Large intestine (tissue), 12 donors: ENCODE measurements at places on chromosomes 16 and 17.

DNA sequence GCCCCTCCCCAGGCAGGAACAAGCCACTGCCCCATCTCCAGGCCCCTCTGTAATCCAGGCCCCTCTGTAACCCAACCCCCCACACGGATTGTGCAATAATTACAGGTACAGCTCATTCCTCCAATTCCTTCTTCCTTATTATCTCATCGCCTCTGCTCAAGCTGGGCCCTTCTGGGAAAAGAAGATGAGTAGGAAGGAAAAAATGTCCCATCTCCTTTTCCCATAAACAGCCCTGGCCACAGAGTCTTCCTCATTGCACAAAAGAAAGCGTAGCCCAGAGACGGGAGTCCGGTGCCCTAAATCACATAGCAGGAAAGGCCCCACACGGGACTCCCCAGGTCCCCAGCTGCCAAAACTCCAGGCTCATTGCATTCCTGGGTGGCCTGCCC lies 3.6 kb upstream of the LITAFD start:
- DNase-seq, result peak; percentile 76

- peak; percentile 73 for DNase-seq
Observed at GRCh38 chr16:23754594-23755483, at the start of gene CHP2. CHP2 (plus strand) TSS chr16:23755026; CDS start chr16:23755050, 24 bp downstream.

GRCh38 chr17:44184212-44184810 lies 2.5 kb upstream of the TMUB2 start:
- DNase-seq, result no peak

DNA sequence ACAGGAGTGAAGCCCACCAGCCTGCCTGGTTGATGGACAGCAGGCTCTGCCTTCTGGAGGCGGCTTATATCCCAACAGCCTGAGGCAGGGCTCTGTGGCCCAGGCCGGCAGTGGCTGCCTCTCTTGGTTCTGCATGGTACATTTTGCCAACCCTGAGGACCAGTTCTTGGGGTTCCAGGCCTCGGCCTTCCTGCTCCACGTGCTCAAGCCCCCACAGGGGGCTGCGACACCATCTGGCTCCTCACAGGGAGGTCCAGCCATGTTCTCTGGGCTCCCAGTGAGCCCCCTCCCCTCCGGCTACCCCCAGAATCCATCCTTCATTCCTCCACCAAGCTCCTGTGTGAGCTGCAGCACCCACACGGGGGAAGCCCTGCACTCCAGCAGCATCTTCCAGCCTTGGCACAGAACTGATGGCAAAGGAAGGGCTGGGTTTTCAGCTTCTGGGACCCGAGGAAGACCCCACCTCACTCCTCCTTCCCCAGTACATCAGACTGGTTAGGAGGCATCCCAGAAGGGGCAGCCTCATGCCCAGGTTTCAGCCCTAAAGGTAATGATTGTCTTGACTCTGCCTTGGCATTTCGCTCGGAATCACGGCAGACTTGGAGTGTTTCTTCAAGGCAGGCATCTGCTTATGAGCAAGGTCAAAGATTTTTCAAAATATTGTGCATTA lies 231.2 kb downstream of the CPPED1 start:
- DNase-seq, result no peak

GRCh38 chr17:64638552-64639203 lies 23.4 kb downstream of the SMURF2 start:
- DNase-seq, result no peak

GRCh38 chr16:83714286-83714685 lies 93.5 kb upstream of the HSBP1 start:
- no peak for DNase-seq

DNA sequence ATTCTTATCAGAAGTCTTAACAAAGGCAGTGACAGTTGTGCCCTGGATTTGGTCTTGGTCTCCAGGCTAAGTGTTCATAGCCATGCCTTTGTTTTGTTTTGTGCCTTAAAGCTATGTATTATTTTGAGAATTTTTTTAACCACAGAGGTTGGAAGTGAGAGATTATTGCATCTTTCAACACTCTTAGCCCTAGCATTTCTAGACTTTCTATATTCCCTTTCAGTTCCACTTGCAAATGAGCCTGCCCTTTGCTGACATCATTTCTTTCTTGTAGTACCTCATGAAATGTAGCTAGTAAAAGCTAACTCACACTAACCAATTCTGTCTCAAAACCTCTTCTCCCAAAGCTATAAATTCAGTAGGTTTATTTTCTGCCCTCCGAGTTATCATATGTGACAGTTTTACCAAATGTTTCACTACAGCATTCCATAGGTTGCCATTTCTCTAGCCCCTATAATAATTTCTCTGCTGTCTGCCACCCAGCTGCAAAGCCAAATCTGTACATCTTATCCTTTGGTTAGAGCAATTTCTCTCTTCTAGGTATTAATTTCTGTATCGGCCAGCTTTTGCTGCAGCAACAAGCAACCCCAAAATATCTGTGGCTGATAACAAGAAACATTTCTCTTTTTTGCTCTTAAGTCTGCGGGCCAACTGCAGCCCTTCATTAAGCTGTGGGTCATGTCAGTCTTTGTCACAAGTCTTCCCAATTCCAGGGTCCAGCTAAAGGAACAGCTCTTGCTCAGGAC lies 14.2 kb upstream of the CCL1 start:
- DNase-seq, result no peak
